Kidney tubule cell (primary cell): ENCODE measurements at places on chromosomes 7 and 10.

DNA sequence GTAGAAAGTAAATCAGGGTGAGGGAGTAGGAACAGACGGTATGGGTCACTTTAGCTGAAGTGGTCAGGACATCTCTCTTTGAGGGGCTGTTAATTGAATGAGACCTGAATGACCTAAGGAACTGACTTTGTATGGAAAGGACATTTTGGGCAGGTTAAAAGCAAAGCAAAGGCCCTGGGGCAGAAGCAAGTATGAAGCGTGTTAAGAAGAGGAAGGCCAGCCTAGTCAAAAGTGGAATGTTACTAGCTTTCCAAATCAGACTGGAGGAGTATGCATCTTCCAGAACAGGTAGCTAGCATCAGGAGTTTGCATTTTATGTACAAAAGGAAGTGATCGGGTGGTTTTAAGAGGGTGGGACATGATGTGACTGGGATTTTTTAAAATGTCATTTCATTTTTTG lies 70.9 kb upstream of the PCGF5 start:
- DNase-seq: no peak

- no peak for DNase-seq
Observed at GRCh38 chr7:96901822-96902445, 103.4 kb upstream of the DLX6 start.

DNA sequence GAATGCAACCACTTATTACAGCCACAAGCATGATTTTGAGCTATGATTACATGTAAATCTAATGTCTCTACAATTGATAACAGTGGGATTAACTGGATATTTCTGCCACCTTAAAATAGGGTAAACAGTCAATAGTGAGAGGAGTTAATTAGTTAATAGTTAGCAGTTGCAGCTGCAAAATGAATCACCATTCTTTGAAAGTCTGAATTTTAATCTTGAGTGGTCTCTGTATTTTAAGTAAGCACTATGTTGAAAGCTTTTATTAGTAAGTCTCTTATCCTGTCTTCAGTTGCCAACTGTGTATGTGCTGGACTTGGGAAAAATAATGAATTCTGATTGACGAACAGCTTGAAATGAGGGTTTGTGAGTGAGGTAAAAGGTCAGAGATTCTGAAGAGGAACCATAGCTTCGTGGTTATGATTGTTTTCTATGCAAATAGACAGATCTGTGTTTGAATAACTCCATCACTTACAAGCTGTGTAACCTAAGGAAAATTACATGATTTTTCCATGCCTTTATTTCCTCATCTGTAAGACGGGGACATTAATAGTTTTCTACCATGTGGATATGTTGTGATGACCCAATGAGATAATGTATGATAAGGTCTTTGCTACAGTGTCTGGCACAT lies 75.2 kb downstream of the RNLS start:
- no peak for DNase-seq

DNA sequence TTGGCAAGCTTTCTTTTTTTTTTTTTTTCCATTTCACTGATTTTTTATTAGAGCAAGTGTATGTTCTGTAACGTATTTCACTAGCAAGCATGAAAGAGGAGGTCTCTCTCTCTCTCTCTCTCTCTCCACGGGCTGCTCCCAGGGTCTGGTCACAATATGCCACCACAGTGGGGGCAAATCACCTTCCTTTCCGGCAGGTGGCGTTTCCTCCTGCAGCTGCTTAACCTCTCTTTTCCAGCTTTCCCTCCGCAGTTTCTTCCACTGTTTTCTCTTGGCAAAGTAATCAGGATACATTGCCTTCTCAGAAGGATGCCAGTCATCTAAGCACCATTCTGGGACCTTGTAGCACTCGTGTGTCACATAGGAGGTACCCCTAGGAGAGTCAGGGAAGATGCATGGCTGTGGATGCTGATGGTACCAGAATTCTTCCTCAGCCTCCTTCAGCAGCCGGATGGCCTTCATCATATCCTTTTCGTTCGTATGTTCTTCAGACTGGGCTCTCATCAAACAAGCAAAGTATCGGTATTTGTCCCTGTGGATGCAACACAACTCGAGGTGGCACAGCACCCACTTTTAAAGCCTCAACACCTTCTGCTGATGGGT lies 197.3 kb upstream of the PODXL start:
- DNase-seq: peak; percentile 22

DNA sequence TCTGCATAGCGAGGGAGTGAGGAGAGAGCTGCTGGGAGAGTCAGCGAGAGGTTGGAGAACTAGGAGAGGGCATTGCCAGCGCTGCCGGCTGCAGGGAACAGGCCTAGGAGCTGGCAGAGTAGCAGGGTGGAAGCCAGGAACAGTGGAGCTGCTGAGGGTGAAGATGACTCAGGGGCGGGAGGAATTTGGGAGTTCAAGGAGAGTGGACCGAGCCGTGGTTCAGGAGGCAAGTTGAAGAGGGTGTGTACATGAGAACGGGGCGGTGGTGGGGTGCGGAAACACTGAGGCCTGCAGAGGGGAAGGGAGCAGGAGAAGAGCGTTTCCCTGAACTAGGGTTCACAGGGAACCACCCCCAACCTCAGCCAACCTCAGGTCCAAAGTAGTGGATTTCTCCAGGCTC lies 31.5 kb downstream of the HIF1AN start:
- no peak for DNase-seq

- no peak for DNase-seq
Observed at GRCh38 chr10:86191166-86191565, 175.4 kb downstream of the GRID1 start.

- DNase-seq: no peak
Observed at GRCh38 chr10:119643306-119644204, 7.6 kb upstream of the BAG3 start.

GRCh38 chr10:74342991-74343390 lies 192.0 kb downstream of the ADK start:
- DNase-seq: no peak

DNA sequence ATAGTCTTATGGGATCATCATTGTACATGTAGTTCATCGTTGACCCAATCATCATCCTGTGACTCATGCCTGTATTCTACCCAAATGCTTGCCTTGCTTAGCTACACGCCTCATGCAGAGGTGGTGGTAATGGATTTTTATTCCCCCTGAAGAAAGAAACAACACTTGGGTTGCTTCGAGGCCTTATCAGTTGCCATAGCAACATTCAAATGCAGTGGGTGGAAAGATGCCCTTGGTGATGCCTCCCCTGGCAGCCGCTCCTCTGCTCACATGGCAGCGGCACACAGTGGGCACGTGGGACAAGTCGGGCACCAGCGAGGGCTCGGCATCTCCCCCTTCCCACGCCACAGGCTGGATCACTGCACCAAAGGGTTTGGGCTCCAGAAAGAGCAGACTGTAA lies 54.0 kb upstream of the NMT2 start:
- no peak for DNase-seq

GRCh38 chr10:87508837-87509236 lies 4.1 kb downstream of the MINPP1 start:
- no peak for DNase-seq

DNA sequence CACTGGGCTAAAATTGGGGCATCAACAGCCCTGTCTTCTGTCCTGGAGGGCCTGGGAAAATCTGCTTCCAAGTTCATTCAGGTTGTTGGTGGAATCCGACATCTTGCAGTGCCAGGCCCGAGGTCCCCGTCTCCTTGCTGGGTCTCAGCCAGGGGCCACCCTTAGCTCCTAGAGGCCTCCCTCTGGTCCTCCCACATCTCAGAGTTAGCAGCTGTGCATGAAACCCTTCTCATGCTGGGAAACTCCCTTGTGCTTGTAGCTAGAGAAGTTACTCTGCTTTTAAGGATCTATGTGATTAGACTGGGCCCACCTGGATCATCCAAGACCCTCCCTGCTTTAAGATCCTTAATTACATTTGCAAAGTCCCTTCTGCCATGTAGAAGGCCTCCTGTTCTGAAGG lies 15.3 kb downstream of the HIP1 start:
- DNase-seq: no peak

DNA sequence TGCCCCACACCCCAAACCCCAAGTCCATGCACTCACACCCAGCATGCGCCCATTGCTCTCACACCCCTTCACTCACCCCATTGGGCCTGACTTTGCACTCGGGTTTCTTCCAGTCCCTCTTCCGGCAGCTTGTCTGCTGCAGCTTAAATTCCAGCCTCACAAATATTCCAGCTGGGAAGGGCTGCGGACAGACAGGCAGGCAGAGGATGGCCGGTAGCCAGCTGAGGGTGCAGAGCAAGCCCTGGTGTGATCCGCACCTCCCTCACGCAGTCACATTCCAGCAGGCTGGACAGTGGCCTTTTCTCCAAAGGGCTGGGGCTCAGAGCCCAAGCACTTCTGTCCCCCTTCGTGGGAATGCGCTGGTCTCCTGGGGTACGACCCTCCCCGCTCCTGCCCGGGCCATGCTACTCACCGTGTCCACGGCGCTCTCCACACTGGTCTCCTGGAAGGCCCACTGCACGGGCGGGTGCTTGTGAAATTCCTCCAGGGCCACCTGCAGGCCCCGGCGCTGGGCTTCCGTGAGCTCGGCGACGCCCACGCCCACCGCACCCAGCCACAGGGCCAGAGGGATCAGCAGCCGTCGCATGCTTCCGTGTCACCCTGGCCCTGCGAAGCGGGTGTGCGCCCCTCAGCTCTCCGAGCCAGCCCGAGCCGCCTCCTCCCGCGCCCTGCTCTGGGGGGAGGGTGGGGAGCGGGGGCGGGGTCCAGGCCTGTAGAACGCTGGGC lies 1.2 kb downstream of the RARRES2 start:
- peak; percentile 83 for DNase-seq

DNA sequence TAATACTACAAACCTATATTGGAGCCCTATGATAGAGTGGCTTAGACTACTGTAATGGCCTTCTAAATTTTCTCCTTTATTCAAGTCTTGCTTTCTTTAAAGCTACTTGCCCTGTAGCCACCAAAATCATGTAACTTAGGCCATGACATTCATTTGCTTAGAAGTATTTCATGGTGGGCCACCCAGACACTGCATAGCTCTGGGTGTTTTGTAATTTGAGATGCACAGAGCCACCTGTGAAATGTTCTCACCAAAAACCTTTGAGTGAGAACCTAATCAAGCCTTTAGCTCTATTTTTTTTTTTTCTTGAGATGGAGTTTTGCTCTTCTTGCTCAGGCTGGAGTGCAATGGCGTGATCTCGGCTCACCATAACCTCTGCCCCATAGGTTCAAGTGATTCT lies 133.6 kb downstream of the RNF216 start:
- no peak for DNase-seq

GRCh38 chr7:104192434-104192833 lies 15.4 kb downstream of the ORC5 start:
- no peak for DNase-seq

GRCh38 chr7:91784469-91784868 lies 96.0 kb downstream of the MTERF1 start:
- peak; percentile 62 for DNase-seq

- DNase-seq: no peak
Observed at GRCh38 chr10:29675984-29676383, 41.2 kb upstream of the SVIL start.

- DNase-seq: no peak
Observed at GRCh38 chr10:34063592-34063991, 729.1 kb upstream of the NRP1 start.

DNA sequence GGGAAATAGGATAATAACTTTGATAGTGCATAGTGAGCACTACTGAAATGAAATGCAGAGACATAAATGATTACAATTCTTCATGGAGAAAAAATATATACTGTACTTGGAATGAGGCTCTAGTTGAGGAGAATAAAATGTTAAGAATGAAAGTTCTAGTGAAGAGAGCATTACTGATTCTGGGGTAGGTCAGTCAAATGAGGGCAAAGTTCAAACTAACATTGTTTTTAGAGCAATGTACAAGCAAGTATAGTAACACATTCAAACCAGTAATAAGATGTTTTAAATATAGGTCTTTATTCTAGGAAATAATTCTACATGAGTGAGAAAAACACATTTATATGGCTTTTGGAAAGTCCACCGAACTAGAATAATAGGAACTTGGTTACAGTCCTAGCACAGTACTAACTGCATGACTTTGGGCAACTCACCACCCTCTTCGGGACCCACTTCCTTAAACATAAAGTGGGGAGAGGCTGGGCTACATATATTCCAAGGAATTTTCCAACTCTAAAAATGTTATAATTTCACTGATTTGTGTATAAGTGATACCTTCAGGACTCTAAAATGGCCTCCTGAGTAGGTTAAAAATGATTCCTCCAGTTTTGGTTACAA lies 86.4 kb downstream of the CDK6 start:
- DNase-seq: no peak

- no peak for DNase-seq
Observed at GRCh38 chr10:130914367-130914766, 397.2 kb downstream of the TCERG1L start.

DNA sequence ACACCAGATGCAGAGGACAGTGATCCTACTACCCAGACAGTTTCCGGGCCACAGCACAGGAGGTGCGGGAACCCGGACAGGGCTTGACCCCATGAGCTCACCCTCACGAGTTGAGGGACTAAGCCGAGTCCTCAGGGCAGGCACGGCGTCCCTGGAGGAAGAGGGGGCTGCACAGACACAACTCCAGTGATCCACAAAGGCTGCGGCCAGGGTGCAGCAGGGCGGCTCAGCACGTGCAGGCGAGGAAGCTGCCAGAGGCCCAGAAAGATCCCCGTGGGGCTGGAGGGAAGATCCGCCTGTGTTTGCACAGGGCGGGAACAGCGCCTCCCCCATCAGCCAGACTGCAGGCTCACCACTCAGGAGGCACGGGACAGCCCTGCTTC lies 45.9 kb upstream of the TMEM72 start:
- DNase-seq: no peak

DNA sequence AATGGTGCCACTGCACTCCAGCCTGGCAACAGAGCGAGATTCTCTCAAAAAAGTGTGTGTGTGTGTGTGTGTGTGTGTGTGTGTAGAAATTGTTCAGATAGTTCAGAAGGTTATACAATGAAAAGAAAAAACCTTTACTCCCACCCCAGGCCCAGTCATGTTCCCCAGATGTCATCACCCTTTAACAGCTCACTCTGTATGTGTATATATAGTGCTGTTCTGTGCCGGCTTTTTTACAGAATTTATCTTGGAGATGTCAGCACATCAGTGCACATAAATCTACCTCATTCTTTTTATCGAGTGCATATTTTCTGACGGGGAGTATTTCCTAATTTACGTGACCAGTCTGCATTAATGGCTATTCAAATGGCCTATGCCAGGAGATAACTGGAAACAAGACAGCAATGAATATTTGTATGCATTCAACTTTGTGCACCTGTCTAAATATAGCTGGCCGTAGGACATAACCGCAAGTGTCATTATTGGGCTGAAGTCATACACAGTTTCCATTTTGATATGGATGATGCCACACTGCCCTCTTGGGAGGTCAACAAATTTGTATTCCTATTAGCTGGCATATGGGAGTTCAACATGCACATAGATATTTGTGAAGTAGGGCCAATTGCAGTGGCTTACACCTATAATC lies 11.7 kb downstream of the NIPSNAP2 start:
- no peak for DNase-seq

GRCh38 chr7:2660359-2661095 lies 27.5 kb upstream of the AMZ1 start:
- DNase-seq: no peak

GRCh38 chr7:40899636-40900507 lies 765.1 kb downstream of the SUGCT start:
- DNase-seq: no peak

DNA sequence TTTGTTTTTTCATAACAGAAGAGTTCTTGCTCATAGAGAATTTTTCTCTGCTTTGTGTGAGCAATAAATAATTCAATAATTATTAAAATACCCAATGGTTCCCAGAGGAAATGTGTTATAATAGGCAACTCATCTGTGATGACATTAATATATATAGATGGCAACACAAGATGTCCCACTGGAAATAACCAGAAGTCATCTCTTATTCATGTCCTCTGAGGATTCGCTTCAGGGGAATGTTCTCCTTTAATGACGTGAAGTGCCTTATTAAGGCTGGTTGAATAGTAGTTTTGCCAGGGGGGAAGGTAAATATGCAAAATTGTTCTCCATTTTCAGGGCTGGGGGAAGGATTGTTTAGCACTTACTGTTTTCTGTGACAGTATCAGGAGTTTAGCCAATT lies 3.1 kb downstream of the SLC39A12 start:
- peak; percentile 23 for DNase-seq
